ENCODE measurements at places on chromosomes 7 and 10. TPM values are rescaled to one million over a fixed set of nuclear protein-coding genes. Genes with fewer than 3 reads are reported as not detected.

GRCh38 chr10:59303018-59303417 lies 59.3 kb downstream of the FAM13C start:
- no peak for DNase-seq

DNA sequence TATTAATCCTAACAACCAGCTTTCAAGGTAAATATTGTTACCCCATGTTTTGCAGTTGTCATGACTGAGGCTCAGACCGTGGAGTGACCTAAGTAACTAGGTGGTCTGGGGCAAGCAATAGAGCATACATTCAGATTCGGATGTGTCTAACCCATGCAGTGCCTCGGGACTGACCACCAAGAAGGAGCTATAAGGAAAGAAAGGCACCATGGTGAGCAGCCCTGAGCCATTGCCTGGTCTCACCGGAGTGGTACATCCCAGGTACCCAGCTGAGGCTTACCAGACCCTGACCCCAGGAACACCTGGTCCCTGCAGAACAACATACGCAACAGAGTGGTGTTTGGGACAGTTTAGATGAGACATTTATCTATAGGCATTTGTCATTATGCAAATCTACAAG lies 175.5 kb upstream of the ZMIZ1 start:
- DNase-seq, result no peak

GRCh38 chr10:34222359-34222758 lies 592.7 kb downstream of the PARD3 start:
- no peak for DNase-seq

The DOCK1 gene
- total RNA-seq, result 16.8 TPM

DNA sequence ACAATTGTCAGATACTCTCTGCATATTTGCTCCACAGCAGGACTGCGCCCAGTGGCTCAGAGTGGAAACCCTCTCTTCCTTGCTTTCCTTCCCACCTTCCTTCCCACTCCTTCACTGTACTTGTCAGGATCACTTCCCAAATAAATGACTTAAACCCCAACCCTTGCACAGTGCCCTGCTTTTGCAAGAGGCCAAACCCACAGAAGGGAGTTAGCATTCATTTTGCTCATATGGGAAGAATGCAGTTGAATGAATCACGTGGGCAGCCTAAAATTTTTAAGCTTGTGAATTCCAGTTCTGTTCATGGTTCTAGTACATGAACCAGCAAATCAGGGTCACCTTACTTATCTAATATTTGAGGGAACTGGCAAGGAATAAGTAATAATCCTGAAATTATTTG lies 47.7 kb upstream of the SFMBT2 start:
- no peak for DNase-seq

DNA sequence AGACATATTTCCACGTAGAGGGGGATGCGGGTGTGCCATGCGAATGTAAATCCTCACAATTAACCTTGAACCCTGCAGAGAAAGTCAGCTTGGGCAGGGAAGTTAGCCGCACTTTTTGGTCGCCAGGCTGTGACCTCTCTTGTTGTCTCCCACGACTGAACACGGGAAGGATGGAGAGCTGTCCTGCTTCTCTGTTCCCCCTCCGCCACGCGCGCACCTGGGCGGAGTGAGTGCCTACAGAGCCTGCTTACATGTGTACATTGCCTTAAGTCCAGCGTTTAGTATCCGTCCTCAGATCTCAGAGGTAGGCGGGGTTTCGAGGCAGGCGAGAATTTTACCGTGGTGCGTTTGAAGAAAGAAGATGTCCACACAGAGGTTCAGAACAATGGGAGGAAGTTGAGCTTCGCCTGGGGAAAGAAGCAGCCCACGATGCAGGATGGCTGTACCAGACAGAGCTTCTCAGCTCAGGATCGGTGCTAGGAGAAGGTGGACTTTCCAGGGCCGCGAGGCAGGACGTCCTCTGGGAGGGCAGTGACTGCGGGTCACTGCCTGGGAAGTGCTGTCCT lies 482 bp upstream of the ERCC6 start:
- DNase-seq, result no peak

The TMEM236 gene
- total RNA-seq, result 0.51 TPM

The UCN3 gene
- not detected for total RNA-seq

- no peak for DNase-seq
These were observed at the start of gene ABCA13 for GRCh38 chr7:48171202-48171601. TSS of gene ABCA13 (plus strand) at chr7:48171458. CDS start at chr7:48171484, 26 bp downstream.

The RAMP3 gene
- total RNA-seq, result 33.8 TPM

The SPDYE9 gene
- total RNA-seq, result not detected

GRCh38 chr10:91556691-91557566 lies 75.9 kb downstream of the PPP1R3C start:
- DNase-seq, result no peak

The SFTPD gene
- total RNA-seq, result 0.43 TPM

GRCh38 chr7:3955751-3956696 lies 655.0 kb downstream of the SDK1 start:
- DNase-seq, result no peak

- no peak for DNase-seq
These were observed 35.0 kb upstream of the CUX1 start for GRCh38 chr7:101782476-101782875.

The CFAP58 gene
- 1.1 TPM for total RNA-seq

The SCART1 gene
- total RNA-seq, result 0.30 TPM

DNA sequence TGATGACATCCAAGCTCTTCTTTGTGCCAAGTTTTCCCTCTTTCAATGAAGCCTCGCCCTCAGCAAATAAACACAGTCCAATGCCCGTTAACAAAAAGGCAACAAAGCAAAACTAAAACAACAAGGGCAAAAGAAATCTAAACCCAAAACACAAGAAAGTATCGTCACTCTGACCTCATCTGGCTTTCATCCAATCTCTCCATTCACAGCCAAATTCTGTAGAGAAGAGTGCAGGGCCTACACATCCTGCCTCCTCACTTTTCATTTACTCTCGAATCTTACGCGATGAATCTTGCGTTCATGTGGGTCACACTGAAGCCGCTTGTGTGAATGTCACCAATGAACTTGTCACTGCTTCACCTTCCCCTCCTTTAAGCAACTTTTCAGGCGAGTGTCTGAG lies 15.9 kb upstream of the AKR1E2 start:
- DNase-seq, result no peak

The MEOX2 gene
- total RNA-seq, result 9.0 TPM

The ZNF862 gene
- total RNA-seq, result 10.1 TPM

- no peak for DNase-seq
These were observed 41.0 kb downstream of the SP8 start for GRCh38 chr7:20745702-20746101.

DNA sequence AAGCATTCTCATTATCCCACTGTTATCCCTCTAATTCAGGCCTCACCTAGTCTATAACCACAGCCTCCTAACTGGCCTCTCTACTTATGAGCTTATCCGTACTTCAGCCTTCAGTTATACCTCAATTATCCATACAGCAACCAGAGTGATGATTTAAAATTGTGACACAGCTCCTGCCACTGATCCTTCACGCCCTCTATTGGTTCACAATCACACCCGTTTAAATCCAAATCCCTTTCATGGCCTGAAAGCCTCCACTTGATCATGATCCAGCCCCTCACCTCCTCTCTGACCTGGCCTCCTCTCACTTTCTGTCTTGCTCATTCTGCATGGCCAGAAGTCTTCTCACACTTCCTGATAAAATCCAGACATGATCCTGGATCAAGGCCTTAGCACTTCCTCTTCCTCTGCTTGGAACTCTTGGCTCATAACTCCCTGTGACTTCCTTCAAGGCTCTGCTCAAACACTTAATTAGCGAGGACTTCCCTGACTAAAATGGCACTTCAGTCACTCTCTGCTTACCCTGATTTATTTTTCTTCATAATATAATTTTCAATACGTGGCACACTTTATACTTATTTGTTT lies 19.0 kb upstream of the TMEM26 start:
- no peak for DNase-seq

The PARG gene
- total RNA-seq, result 20.4 TPM

GRCh38 chr10:76382381-76382851 lies 951.0 kb downstream of the LRMDA start:
- no peak for DNase-seq

DNA sequence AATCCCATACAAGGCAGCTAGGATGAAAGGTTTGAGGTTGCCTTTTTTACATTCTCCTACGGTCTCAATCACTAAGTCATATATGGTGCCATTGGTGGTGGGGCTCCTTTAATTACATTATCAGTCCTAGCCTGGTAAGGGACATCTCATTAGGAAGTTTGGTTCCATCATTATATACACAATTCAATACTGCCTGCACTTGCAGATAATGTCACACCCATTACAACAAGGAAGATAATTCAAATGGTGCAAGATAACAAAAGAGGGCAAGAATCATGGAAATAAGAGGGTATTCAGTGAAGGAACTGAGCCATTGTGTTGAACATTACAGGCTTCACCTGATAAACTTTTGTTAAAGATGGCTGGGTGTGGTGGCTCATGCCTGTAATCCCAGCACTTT lies 1.7 kb upstream of the TMEM248 start:
- no peak for DNase-seq

DNA sequence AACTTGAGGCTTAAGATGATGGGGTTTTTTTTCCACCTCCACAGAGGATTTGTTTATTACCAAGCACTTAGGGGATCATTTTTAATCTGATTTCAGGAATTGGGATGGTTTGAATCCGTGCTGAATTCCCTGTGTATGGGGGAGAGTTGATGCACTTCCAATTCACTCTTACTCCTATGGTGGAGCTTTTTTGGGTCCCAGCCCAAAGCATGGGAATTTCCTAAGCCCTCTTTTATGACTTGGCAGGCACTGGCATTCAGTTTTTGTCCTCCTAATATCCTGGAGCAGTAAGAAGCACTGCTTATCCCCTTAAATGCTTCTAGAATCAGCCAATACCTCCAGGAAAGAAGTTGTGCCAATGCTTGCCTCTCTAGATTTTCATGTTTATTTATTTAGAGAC lies 78.7 kb downstream of the HYCC1 start:
- no peak for DNase-seq

DNA sequence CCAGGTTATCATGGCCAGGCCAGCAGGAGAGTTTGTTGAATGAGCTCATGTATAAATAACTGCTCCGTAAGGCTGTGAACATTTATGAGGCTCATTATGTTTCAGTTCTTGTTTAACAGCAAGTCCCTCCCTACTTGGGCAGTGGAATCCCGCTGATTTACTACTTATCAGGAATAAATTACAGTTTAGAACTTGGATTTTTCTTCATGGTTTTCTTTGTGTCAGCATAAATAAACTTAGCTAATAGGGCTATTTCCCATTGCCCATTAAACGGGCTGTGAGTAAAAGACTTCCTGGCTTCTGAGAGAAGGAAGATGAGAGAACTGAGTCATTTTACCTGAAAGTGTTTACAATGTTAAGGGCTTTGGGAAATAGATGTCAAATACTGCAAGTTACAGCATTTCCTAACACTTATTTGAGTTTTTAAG lies 701.6 kb upstream of the ANKRD30A start:
- DNase-seq, result no peak

The COL1A2 gene
- total RNA-seq, result 96.6 TPM

DNA sequence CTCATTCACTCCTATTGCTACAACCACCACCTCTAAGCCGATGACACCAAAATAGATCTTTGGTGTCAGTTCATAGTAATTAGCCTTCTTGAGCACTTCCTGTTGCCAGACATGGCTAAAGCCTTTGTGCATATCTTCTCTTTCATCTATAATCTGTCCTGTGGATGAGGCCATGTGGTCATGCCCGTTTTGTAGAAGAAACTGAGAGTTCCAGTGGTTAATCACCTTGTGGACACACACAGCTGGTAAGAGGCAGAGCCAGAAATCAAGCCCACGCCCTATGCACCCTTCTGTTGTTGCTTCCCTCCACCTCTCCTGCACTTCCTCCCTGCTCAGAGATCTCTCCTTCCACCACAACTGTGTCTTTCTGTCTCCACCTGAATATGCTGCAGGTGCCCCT lies 285.1 kb upstream of the PFKP start:
- no peak for DNase-seq

GRCh38 chr10:48982584-48982983 lies 42.9 kb upstream of the LRRC18 start:
- DNase-seq, result no peak

DNA sequence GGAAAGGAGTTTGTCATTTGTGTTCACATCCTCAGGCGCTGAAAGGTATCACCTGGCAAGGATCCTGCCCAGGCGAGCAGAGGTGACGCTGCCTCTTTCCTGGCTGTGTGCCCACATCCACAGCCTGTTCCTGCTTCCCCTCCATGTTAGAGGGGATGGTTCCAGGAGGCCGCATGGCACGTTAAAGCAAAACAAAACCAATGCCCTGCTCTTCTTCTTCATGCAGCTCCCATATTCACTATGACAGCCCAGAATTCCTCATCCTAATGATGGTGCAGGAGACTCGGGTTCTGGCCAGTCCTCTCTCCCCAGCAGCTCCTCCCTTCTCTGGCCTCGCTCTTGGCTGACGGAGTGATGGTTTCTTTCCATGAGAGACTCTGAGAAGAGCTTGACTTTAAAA lies 678.5 kb upstream of the ANKRD30A start:
- DNase-seq, result peak; percentile 75

DNA sequence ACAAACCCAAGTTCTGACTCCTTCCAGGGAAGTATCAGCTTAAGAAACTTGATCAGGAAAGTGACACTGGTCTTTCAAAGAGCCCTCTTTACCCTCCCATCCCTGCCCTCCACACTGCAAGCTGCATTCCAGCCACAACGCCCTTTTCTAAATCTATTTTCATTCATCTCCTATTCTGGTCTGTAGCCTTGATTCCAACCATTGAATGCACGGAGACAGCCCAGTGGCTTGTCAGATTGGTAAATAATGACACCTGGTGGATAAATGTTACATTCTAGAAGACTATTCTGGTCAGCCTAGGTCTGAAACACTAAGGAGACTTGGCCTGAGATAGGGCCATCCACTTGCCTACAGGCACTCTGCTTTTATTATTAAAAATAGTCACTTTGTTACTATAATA lies 20.9 kb downstream of the MORN4 start:
- no peak for DNase-seq

All from Right ventricle myocardium inferior (tissue), 1 donor.